ENCODE measurements at places on chromosomes 6 and 20.

DNA sequence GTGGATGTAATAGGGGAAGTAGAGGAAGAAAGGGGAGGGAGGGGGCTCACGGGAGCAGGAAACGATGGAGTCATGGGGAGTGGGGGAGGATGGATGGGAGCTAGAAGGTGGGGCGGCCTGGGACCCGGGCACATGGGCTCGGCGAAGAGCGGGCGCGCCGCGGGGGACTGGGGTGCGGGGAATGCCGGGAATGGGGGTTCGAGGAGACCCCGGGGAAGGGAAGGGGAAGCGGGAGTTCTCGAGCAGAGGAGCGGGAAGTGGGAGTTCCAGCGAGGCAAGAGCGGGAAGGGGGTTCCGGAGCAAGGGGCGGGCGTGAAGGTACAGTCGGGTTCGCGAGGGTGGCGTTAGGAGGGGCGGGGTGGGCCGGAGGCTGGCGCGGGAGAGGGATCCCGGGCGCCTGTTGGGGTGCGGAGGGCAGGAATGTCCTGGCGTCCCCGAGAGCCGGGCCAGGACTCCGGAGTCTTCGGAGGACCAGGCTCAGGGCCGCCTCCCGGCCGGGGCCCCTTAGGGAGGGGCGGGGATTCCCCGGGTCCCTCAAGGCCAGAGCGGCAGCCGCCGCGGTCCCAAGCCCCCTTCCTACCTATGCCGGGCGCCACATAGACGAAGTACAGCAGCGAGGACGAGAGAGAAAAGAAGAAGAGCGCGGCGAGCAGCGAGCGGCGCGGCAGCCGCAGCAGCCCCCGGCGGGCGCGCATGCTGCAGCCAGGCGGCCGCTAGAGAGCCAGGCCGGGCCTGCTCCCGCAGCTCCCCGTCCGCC is 504 bp downstream of the B4GALT5 start:
- DNase-seq, result peak; percentile 40

DNA sequence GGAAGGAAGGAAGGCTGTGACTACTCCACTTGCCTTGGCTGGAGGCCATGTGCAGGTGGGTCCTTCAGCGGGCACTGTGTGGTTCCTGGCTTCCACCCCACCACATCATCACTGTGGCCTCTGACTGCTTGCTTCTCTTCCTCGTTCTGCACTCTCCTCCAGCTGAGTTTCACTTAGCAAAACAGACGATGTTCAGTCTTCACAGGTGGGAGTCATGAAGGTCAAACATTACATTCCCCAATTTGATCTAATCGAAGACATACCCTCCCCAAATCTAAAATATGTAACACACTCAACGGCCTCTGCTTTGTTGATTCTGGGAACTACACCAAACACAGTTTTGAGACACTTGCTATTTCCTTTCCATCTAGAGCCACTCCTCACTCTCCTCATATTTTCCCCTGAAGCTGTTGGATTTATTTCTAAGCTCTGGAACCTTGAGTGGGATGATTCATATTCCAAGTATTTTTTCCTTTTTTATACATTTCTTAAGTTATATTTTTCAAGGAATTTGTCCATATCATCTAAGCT is 132.5 kb upstream of the FOXA2 start:
- DNase-seq, result no peak

GRCh38 chr6:158760618-158761250 is 58.4 kb downstream of the EZR start:
- no peak for DNase-seq

DNA sequence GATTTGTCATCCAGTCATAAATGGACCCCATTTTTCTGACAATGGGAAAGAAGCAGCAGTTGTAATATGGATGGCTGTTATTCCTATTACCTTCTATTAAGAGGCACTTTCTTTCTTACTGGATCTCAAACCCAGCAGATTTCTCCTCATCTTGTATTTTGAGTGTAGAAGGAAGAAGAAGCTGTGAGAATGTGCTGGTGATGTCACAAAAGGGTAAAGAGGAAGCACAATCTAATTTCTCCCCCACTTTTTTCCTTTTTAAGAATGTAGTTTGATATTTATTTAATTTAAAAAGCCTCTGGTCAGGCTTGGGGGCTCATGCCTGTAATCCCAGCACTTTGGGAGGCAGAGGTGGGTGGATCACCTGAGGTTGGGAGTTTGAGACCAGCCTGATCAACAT is 100.0 kb upstream of the JARID2 start:
- no peak for DNase-seq

DNA sequence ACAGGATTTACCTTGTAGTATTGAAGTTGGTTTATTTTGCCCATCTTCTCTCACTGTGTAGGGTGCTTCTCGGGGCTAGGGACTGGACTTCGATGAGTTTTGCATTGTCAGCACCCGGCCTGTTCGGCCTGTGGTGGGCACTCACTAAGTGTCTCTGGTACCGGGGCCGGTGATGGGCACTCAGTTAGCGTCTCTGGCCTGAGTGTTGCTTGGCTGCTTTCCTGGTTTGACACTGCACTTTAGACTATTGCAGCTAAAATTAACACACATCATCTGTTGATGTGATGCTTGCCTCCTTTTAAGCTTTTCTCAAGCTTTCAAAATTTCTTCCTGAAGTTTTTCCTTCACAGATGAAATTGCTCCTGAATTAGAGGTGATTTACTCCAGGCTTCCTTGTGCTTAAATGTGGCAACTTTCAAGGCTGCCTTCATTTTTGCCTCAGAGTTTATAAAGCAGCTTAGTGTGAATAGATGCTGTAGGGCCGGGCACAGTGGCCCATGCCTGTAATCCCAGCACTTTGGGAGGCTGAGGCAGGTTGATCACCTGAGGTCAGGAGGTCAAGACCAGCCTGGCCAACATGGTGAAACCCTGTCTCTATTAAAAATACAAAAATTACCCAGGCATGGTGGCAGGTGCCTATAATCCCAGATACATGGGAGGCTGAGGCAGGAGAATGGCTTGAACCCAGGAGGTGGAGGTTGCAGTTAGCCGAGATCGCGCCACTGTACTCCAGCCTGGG is 41.7 kb upstream of the TULP4 start:
- no peak for DNase-seq

GRCh38 chr20:38620441-38620840 is 18.8 kb downstream of the ARHGAP40 start:
- DNase-seq, result no peak

GRCh38 chr6:160678230-160678629 is 14.2 kb upstream of the LPA start:
- DNase-seq, result no peak
